GM19239 (cell line): ENCODE measurements at places on chromosomes 16 and 17.

- DNase-seq: no peak
These were observed 847.4 kb upstream of the EEF2KMT start for GRCh38 chr16:5944971-5945370.

GRCh38 chr16:29877266-29877961 lies 14.4 kb upstream of the CDIPT start:
- peak; percentile 50 for DNase-seq

- no peak for DNase-seq
These were observed 1837.7 kb downstream of the TP53TG3F start for GRCh38 chr16:35296962-35297653.

- no peak for DNase-seq
These were observed 22.1 kb downstream of the FOXF1 start for GRCh38 chr16:86532526-86532815.

DNA sequence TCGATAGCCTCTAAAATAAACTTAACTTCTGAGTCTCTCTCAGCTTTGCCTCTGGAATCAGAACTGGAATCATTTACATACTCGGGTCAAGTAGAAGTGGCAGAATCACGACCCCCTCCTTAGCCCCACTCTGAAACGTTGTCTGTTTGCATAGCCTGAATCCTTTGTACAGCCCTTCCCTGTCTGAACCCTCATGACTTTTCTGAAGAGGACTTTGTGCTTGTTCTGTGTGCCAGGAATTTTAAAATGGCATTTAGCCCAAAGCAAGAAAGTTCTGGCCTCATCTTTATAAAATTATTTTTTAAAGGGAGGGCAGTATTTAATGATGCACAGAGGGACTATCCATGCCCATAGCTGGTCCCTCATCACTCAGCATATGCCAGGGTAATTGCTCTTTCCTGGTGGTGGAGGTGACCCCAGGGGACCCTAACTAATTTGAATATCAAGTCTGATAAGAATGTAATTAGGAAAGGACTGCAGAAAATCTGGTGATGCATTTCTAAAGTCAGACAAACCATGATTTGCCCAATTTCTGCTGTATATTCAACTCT lies 342.7 kb upstream of the TNRC6C start:
- DNase-seq: no peak

- DNase-seq: no peak
These were observed 5.8 kb upstream of the SOCS3 start for GRCh38 chr17:78365561-78366108.
